ENCODE measurements at places on chromosomes 5 and 9. TPM values are rescaled to one million over a fixed set of nuclear protein-coding genes. Genes with fewer than 3 reads are reported as not detected.
A peak's percentile ranks its signal among the peaks of the same experiment; 100 is the strongest.

- DNase-seq, result no peak
Observed at GRCh38 chr5:128551476-128551875, 13.4 kb upstream of the FBN2 start.

GRCh38 chr9:88258601-88259000, 120.3 kb upstream of the SPATA31C2 start:
- no peak for DNase-seq

DNA sequence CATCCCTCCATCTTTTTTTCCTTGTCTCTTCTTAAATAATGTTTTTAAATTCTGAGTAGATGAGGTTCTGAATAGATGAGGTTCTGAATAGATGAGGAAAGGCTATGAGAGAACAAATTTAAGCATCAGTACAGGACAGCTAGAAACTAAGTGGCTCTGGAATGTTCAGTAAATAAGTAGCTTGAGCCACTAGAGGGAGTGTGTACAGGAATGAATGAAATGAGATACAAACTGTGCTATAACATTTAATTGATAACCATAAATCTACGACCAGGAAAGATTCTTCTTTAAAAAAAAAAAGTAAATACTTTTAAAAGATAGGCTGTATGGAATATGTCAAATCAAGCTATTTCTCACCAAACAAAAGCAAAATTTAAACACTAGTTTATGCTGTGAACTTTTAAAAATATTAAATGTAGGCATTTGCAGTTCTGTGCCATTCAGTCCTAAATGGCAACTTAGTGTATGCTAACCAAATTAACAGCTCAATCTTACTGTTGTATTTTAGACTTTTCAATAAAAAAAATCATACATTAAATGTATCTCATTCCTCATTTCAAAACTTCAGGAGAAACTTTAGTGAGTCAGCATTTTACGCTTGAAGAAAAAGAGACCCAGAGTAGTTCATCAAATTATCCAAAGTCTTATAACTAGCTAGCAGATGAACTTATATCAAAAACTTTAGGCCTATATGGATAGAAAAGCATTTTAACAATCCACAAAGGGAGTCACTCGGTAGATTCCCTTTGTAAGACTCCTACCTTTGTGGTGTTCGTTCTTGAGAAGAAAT, 70.4 kb upstream of the SNX2 start:
- DNase-seq, result no peak

DNA sequence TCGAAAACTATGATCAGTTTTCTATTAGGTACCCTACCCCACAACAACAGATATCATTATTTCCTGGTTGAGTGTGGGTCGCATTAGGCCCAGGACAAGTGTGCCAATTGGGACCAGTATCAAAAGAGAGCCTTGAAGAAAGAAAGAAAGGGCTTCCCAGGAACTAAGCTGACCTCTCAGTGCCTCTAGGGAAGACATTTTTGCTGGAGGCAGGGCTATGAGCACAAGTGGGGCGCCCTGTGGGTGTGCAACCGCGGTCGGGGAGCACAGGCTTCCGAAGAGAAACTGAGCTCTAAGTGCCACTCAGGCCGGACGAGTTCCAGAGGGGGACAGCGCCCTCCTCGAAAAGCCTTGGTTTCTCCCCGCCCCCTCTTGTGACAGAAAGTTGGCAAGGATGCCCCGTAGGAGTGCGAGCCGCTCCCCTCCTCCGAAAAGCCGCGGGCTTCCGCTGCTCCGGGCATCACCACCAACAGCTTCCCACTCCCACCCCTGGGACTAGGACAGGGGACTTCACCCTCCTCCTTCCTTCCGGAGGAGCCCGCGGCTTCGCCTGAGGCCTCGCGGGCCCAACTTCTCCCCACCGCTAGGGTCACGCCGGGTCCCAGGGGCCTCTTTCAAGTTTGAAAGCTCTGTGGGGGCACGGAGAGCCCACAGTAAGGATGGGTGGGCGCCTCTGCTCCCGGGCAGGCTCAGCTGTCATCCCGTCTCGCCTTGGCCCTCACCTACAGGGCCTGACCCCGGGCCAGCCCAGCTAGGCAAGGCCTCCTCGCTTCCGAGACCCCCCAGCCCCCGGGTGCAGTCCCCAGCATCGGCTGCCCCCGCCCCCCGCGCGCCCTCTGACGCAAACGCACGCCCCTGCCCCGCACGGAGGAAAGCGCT, 2.0 kb downstream of the NR2F1-AS1 start:
- peak; percentile 82 for DNase-seq

DNA sequence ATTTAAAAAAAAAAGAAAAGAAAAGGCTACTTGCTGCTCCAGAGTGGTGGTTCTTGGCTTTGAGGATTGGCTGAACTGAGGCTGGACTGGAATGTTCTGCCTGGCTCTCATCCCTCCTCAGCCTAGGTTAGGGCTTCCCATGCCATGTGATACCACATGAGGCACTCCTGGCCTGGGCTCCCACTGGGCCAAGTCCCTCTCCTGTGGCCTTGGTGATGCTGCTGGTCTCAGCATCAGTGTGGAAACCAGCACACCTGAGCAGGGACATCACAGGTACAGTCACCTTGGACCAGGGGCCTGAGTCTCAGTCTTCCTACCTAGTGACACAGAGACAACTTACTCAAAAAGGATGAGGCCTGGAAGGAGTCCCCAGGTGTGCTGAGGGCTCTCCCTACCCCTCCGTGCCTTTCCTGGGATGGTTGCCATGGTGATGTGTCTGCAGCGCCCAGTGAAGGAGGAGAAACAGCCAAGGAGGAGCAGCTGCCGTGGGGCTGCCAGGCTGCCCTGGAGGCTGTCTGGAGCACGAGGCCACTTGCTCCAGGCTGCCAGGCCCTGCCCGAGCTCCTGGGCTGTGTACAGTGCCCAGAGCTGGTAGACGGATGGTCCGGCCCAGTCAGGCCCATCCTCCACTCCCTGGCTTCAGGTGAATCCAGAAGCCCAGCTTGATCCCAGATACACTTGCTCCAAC, 71.0 kb downstream of the WNK2 start:
- no peak for DNase-seq

DNA sequence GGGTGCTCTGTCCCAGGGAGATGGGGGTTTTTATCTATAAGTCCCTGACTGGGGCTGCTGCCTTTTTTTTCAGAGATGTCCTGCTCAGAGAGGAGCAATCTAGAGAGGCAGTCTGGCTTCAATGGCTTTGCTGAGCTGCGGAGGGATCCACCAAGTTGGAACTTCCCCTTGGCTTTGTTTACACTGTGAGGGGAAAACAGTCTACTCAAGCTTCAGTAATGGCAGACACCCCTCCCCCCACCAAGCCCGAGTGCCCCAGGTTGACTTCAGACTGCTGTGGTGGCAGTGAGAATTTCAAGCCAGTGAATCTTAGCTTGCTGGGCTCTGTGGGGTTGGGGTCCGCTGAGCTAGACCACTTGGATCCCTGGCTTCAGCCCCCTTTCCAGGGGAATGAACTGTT, 375.8 kb downstream of the RAB3C start:
- DNase-seq, result no peak

- DNase-seq, result no peak
Observed at GRCh38 chr9:3900673-3901318, 375.0 kb upstream of the RFX3 start.

DNA sequence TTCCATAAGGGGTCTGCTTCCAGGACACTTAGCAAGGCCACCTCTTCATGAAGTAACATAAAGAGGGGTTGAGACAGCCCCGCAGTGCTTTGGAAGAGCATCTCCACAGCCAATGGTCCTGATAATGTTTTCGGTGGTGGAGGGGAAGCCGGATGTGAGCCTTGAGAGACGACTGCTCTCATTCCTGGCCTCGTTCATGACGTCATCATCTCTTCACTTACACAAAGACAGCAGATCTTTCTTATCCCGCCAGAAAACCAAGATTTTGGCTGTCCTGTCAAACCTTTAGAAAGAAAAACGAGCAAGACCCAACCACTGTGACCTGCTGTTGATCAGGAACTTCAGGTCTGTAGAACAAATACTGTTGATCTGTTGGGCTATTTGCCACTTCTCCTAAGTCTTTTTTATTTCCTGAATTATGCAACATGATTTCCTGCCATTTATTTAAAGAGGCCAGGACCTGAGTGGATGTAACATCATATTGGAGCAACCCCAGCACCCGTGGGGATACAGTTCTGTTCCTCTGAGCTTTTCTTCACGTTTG, 89.0 kb upstream of the IRX2 start:
- no peak for DNase-seq

GRCh38 chr9:116450378-116451139, 236.5 kb upstream of the TRIM32 start:
- DNase-seq, result no peak

DNA sequence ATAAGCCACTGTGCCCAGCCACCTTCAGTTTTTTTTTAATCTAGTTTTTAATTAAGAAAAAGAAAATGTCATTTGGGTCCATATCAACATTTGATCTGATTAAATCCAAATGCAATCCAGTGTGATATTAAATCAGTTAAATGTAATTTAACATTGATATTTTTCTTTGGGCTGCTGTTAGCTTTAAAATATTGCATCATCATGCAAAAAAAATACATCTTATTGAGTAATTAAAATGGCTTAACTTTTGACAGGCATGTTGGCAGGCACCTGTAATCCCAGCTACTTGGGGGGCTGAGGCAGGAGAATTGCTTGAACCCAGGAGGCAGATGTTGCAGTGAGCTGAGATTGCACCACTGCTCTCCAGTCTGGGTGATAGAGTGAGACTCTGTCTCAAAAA, 22.7 kb upstream of the LRRC70 start:
- no peak for DNase-seq

DNA sequence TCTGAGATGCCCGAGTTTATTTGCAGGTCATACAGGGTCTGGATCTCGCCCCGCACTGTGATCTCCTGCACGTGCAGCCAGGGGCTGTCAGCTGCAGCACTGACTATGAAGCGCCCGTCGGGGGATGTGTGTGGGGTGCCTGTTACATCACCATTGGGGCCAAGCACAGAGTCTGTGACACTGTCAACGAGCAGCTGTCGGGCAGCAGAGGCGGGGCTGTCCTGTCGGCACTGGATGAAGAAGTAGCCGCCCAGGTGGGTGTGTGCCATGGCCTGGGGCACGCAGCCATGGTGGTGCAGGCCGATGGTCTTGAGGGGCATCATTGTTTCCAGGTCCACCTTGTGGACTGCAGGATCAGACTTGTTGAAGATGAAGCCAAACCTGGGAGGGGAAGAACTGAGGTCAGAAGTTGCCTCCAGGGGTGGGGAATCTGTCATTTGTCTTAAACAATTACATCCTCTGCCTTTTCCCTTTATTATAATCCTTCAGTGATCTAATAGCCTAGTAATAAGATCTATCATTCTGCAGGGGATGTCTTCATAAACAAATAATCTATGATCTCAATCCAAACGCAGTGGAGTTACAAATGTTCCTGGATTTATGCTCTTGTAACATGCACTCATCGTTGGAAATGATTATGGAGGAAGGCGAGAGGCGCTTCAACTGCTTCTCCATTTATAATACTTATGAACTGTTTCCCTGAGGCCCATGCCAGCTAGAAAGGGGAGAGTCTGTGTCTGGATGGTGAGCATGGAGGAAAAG, 147.8 kb downstream of the HSPA4 start:
- DNase-seq, result no peak

GRCh38 chr5:82367930-82368329, 89.8 kb upstream of the RPS23 start:
- no peak for DNase-seq

DNA sequence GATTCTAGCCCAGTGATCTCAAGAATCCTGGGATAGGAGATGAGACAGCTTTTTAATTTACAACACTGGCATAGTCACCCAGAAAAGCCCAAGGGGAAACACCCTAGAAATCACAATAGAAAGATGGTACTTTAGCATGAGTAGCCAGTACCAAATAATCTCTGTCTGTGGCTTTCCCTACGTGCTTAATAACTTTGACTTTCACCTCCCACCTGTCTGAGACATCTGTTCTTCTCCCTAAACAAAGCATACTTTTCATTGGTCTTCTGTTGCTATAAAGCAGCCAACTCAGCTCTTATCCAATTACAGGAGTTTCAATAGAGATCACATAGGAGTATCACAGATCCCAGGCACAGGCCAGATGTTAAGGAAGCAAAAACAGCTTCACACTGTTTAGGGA, 10.4 kb downstream of the MARCHF3 start:
- no peak for DNase-seq

DNA sequence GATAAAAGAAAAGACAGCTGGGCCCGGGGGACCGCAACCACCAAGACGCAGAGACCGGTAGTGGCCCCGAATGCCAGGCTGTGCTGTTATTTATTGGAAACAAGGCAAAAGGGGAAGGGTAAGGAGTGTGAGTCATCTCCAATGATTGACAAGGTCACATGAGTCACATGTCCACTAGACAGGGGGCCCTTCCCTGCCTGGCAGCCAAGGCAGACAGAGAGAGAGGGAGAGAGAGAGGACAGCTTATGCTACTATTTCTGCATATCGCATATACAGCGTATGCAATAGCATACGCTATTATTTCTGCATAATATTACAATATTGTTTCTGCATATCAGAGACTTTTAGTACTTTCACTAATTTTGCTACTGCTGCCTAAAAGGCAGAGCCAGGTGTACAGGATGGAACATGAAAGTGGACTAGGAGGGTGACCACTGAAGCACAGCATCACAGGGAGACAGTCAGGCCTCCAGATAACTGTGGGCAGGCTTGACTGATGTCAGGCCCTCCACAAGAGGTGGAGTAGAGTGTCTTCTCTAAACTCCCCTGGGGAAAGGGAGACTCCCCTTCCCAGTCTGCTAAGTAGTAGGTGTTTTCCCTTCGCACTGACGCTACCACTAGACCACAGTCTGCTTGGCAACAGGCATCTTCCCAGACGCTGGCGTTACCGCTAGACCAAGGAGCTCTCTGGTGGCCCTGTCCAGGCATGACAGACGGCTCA, 50.3 kb downstream of the RFX3 start:
- no peak for DNase-seq

DNA sequence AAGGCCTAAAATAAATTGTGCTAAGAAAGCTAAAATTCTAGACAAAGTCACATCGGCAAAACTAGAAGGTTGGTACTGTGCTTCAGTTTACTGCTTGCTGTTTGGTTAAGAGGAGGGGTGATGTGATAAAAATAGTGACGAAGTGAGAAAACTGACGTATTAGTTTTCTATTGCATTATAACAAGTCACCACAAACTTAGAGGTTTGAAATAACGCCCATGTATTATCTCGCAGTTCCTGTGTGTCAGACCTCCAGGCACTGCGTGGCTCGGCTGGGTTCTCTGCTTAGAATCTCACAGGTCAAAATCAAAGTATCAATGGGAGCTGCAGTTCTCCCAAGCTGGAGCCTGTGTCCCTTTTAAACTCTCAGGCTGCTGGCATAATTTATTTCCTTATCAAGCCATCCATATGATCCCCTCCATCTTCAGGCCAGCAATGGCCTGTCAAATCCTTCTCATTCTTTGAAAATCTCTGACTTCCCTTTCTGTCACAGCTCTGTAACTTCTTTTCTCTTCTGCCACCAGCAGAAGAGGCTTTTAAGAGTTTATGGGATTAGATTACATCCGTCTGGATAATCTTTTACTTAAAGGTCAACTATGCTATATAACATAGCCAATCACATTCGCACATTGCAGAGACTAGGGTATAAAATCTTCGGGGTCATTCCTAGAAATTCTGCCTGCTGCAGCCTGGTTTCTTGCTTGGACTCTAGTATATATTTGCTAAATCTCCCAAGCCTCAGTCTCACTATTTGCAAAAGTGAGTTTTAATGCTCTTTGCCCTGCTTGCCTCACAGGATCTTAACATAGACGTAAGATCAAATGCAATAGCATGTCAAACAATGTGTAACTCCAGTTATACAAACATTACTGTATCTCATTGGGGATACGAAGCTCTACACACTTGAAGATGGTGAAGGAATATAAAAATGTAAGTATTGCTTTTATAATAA, 104.0 kb upstream of the CDKN2B start:
- DNase-seq, result no peak

GRCh38 chr9:125460346-125460745, 198.7 kb downstream of the GAPVD1 start:
- DNase-seq, result no peak

Gene NR4A3
- total RNA-seq, result 4.0 TPM

Gene NR6A1
- total RNA-seq, result 1.3 TPM

Gene CARTPT
- total RNA-seq, result 2.6 TPM

Gene FOXD1
- total RNA-seq, result 1.1 TPM

Gene FGFR4
- total RNA-seq, result 106 TPM
